Diencephalon (tissue), 1 donor: ENCODE measurements at places on chromosomes 6 and 20. TPM values are rescaled to one million over a fixed set of nuclear protein-coding genes. Genes with fewer than 3 reads are reported as not detected.

CLDN20 gene
- not detected for total RNA-seq

BPI gene
- total RNA-seq = 0.46 TPM

MEP1A gene
- not detected for total RNA-seq

DBNDD2 gene
- 15.9 TPM for total RNA-seq

BMP2 gene
- total RNA-seq = 6.7 TPM

TBXT gene
- total RNA-seq = not detected

SLX4IP gene
- 11.8 TPM for total RNA-seq

ARMH2 gene
- not detected for total RNA-seq

FABP7 gene
- 426 TPM for total RNA-seq

CBLN4 gene
- 44.1 TPM for total RNA-seq

ARFGEF2 gene
- 40.4 TPM for total RNA-seq
